ENCODE measurements at places on chromosomes 2 and 18. TPM values are rescaled to one million over a fixed set of nuclear protein-coding genes. Genes with fewer than 3 reads are reported as not detected.

CYP27C1 gene
- not detected for total RNA-seq

DNA sequence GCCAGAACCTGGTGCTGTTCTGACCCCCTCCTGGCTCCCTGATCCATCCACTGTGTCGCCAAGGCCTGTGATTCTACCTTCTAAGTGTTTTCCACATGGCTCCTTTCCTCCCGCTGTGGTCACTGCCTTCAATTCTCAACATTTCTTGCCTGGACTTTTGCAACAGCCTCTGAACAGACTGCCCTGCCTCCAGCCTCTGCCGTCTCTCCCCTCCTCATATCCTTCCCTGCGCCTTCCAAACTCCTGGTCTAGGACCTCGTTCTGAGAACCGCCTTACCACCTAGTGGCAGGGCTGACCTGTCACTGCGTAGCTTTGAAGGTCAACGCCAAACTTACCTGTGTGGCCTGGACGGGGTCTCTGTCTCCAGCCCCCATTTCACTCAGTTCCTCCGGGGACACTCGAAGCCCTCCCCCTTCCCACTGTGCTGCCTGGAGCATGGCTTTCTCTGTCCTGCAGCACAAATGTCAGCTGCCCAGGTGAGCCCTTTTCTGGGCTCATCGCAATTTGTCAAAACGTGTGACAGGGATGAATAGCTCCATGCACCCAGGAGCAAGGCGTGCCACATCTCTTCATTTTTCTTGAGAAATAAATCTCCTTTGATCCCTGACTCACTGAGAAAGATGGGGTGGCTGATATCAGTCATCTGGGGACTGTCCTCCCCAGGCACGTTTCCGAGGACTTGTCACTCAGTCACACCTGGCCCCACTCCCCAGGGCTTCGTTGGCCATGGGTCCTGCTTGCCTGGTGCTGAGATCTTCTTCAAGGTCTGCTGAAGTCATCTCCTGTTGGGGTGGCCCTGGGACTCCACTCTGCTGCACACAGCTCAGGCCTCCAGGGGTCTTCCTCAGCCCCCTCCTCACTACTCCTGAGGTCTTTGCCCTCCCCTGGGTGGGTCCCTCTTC, 46.7 kb downstream of the LDLRAD4 start:
- peaks cover 100% of the 10 kb centered on the region for H3K4me1 ChIP-seq
- no peak for DNase-seq
- H3K27me3 ChIP-seq: no peaks in the 10 kb centered on the region
- no peaks in the 10 kb centered on the region for H3K36me3 ChIP-seq

- H3K4me3 ChIP-seq: no peak overlapping the region
- DNase-seq: no peak
- H3K27ac ChIP-seq: no peak overlapping the region
- no peaks in the 10 kb centered on the region for H3K4me1 ChIP-seq
- H3K27me3 ChIP-seq: no peaks in the 10 kb centered on the region
These were observed 8.9 kb downstream of the PSD4 start for GRCh38 chr2:113182471-113183260.

POLR1B gene
- total RNA-seq: 10.0 TPM

DNA sequence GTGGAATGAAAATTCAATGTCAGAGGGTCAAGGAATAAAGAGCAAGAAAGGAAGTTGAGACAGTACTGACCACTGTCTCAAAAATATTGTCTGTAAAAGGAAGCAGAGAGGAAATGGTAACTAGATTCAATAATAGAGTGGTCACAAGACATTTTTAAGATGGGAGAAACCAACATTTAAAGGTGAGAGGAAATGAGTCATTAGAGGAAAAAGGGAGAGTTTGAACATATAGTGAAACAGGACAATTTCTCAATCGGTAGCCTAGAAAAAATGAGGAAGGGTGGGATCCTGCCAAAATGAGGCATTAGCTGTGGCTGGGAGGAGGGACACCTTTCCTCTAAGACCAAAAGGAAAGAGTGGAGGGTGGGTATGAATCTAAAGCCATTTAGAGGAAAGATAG, 288.5 kb downstream of the SP3 start:
- H3K27ac ChIP-seq: no peak overlapping the region
- H3K4me1 ChIP-seq: no peaks in the 10 kb centered on the region
- H3K27me3 ChIP-seq: no peaks in the 10 kb centered on the region
- no peak for DNase-seq

GRCh38 chr2:70806013-70806412, 14.4 kb downstream of the CLEC4F start:
- no peak for DNase-seq
- H3K27ac ChIP-seq: no peak overlapping the region
- H3K36me3 ChIP-seq: no peaks in the 10 kb centered on the region

DNA sequence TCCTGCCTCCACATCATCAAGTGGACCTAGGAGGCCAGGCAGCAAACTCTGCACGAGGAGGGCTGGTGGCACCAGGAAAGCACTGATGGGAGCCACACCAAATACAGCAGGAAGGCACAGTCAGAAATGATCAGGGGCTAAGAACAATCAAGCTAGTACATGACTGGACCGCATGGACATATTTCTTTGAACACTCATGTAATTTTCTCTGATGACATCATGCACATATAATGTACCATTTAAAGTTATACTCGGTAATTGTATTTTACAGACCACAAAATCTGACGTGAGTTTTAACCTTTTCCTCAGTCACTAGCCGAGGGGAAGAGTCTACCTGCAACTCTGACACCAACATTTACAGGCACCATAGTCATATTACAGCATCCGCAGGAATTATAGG, 76.7 kb downstream of the XDH start:
- H3K4me1 ChIP-seq: no peaks in the 10 kb centered on the region
- H3K27me3 ChIP-seq: peaks cover 6% of the 10 kb centered on the region
- no peaks in the 10 kb centered on the region for H3K36me3 ChIP-seq
- no peak overlapping the region for H3K27ac ChIP-seq

NEURL3 gene
- total RNA-seq: not detected

GRCh38 chr2:52391621-52392020, 1359.7 kb upstream of the NRXN1 start:
- no peaks in the 10 kb centered on the region for H3K4me1 ChIP-seq
- H3K4me3 ChIP-seq: no peak overlapping the region
- DNase-seq: no peak
- H3K27me3 ChIP-seq: no peaks in the 10 kb centered on the region
- no peaks in the 10 kb centered on the region for H3K36me3 ChIP-seq

SKOR2 gene
- total RNA-seq: not detected

DNA sequence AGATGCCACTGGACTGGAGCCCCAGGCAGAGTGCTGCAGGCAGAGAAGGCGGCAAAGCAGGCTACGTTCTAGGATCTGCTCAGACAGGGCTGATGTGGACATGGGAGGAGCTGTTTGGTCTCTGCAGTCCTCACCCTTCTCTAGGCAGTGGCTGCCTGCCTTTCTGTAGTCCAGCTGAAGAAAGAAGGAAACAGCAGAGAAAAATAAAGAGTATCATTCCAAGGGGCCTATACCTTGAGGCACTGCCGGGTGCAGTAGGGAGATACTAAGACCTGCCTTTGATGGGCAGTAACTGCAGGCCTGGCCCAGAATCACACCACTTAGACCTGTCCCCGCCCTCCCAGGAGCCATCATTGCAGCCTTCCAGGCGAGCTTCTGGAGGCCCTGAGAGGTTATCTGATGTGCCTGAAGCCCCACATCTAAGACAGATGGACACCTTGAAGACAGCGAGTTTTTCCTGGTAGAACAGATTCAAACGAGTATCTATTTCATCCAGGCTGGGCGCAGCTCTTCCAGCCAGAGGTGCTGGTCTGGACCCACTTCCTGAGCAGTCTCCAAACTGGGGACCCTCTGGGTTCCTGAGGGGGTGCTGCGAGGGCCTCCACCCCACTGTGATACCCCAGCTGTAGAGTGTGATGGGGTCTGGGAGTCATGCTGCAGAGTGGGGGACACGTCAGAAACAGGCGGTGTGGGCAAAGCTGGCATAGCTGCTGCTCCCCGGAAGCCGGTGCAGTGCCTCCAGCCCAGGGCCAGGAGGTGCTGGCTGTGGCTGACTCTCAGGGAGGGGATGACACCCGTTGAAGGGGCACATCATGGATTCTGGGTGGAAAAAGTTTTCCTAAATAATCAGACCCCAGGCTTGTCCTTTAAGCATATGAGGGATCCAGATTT, 87.3 kb upstream of the OTOS start:
- H3K4me3 ChIP-seq: no peak overlapping the region
- peaks cover 1% of the 10 kb centered on the region for H3K4me1 ChIP-seq
- no peaks in the 10 kb centered on the region for H3K27me3 ChIP-seq
- no peak overlapping the region for H3K27ac ChIP-seq
- H3K36me3 ChIP-seq: no peaks in the 10 kb centered on the region

CD226 gene
- total RNA-seq: 0.17 TPM

DNA sequence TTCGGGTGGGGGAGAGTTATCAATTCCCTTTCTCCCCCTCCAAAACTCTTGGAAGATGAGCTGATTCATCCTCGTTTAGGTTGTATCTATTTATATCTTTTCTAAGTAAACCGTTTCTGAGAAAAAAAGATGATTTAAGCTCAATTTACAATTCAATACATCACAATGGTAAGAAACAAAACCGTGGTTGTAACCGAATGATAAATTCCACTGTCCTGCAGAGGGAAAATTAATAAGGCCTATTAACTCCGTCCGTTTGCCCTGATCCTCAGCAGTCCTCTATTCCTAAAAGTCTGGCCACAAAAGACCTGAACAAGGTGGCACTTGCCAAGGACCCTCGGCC, 286.2 kb downstream of the TCF4 start:
- no peak for DNase-seq
- no peaks in the 10 kb centered on the region for H3K27me3 ChIP-seq
- H3K27ac ChIP-seq: no peak overlapping the region
- no peaks in the 10 kb centered on the region for H3K36me3 ChIP-seq

LIMS4 gene
- 10.0 TPM for total RNA-seq

GRCh38 chr18:42838546-42839145, 276.8 kb downstream of the RIT2 start:
- H3K27ac ChIP-seq: no peak overlapping the region
- DNase-seq: no peak
- no peaks in the 10 kb centered on the region for H3K27me3 ChIP-seq

GRCh38 chr2:15302154-15302553, 259.0 kb downstream of the NBAS start:
- H3K27me3 ChIP-seq: no peaks in the 10 kb centered on the region
- H3K36me3 ChIP-seq: peaks cover 46% of the 10 kb centered on the region
- H3K27ac ChIP-seq: no peak overlapping the region
- H3K4me3 ChIP-seq: no peak overlapping the region
- no peak for DNase-seq
- no peaks in the 10 kb centered on the region for H3K4me1 ChIP-seq

B3GNT2 gene
- total RNA-seq: 11.6 TPM

GTF2A1L gene
- total RNA-seq: 14.5 TPM

DNA sequence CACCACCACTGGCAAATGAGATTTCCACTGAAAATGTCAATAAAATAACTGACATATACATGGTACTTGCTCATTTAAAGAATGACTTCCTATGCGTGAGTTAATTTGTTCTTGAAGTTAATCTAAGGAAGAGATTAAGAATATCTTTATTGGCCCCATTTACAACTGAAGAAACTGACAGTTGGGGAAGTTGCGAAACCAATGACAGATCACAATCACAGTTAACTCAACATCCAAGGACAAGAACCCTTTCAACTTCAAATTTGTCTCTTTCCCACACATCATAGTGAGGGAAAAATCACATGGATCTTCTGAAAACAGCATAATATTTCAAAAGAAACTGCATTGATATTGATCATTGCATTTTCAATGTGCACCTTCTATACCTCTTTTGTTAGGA, 565.4 kb downstream of the IRS1 start:
- H3K4me3 ChIP-seq: no peak overlapping the region
- no peak for DNase-seq
- no peaks in the 10 kb centered on the region for H3K36me3 ChIP-seq
- H3K27ac ChIP-seq: no peak overlapping the region
- no peaks in the 10 kb centered on the region for H3K4me1 ChIP-seq

DNA sequence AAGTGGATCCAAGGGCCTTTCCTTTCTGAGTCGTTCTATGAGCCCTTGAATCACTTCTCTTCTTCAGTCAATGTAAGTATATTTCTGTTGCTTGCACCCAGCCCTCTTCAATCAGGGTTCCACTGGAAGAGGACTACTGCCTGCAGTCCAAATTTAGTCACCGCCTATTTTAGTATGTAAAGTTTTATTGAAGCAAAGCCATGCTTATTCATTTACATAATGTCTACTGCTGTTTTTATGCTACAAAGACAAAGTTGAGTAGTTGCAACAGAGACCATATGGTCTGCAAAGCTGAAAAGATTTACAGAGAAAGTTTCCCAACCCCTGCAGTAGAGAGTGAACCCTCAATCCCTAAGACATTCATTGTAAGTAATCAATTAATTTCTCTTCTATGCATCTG, 332.5 kb upstream of the TNP1 start:
- no peaks in the 10 kb centered on the region for H3K27me3 ChIP-seq
- H3K36me3 ChIP-seq: no peaks in the 10 kb centered on the region
- DNase-seq: no peak
- no peak overlapping the region for H3K4me3 ChIP-seq
- no peak overlapping the region for H3K27ac ChIP-seq

GRCh38 chr2:3349211-3349693, 28.4 kb downstream of the EIPR1 start:
- H3K4me1 ChIP-seq: no peaks in the 10 kb centered on the region
- H3K27ac ChIP-seq: no peak overlapping the region
- H3K4me3 ChIP-seq: no peak overlapping the region
- H3K36me3 ChIP-seq: peaks cover 14% of the 10 kb centered on the region
- H3K27me3 ChIP-seq: no peaks in the 10 kb centered on the region

ACKR3 gene
- total RNA-seq: 52.9 TPM

ANKRD29 gene
- total RNA-seq: 9.6 TPM

BCL2 gene
- 34.7 TPM for total RNA-seq

GRCh38 chr2:43327119-43327518, 100.7 kb upstream of the ZFP36L2 start:
- no peaks in the 10 kb centered on the region for H3K36me3 ChIP-seq
- no peak overlapping the region for H3K4me3 ChIP-seq
- peaks cover 85% of the 10 kb centered on the region for H3K4me1 ChIP-seq
- no peaks in the 10 kb centered on the region for H3K27me3 ChIP-seq
- peak overlapping the region; percentile 83 for H3K27ac ChIP-seq

DNA sequence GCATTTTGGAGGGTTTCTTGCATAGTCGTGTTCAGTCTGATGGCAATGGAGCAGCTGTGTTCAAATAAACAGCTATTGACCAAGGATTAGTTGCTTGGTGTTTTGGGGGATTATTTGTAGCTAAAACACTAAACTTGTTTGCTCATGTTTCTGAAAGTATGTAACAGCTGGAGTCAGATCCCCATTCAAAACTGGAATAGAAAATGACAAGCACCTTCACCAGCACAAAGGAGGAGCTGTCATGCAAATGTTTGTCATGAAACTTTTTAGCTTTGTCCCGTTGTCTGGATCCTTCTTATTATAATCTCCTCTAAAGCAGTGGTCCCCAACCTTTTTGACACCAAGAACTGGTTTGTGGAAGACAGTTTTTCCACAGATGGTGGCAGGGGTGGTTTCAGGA, 96.9 kb upstream of the ZNF236 start:
- no peak overlapping the region for H3K27ac ChIP-seq
- no peaks in the 10 kb centered on the region for H3K36me3 ChIP-seq
- H3K27me3 ChIP-seq: no peaks in the 10 kb centered on the region
- H3K4me3 ChIP-seq: no peak overlapping the region
- DNase-seq: no peak

Data from esophagus muscularis mucosa (tissue), 4 donors.